NCI-H1930 (cell line): ENCODE measurements at places on chromosomes 16 and 17.

DNA sequence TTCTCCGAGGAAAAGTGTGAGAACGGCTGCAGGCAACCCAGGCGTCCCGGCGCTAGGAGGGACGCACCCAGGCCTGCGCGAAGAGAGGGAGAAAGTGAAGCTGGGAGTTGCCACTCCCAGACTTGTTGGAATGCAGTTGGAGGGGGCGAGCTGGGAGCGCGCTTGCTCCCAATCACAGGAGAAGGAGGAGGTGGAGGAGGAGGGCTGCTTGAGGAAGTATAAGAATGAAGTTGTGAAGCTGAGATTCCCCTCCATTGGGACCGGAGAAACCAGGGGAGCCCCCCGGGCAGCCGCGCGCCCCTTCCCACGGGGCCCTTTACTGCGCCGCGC, at the start of gene ERBB2:
ERBB2 (plus strand) TSS at position 247 of the 330 bp plus-strand sequence. CDS start 175 bp downstream, outside the sequence.
- DNase-seq, result no peak

DNA sequence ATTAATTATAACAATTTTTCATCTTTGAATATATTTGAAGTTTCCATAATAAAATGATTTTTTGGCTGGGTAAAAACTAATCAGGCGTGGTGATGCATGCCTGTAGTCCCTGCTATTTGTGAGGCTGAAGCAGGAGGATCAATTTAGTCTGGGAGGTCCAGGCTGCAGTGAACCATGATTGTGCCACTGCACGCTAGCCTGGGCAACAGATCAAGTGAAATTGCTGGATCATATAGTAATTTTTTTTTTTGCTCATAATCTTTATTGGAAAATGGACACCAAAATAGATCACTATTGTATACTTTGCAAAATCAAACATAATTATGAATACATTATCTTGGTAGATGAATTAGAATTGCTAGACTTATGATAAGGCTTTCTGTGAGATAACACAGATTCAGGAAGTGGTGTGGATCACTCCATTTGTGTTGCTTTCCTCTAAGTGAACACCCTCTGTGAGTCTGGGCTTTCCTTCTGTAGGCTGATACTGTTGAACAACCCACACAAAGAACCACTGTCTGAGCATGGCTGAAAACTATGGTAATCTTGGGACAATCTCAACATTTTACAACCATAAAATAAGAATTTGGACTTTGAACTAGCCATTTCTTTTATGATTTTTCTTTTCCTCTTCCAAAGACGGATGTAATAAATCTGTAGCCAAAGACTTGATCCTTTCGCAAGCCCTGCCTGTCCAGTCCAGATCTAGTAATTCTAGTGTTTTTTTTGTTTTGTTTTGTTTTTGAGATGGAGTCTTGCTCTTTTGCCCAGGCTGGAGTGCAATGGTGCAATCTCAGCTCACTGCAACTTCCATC, 5.6 kb upstream of the ST3GAL2 start:
- DNase-seq, result no peak

- no peak for DNase-seq
Measured at GRCh38 chr17:39754958-39755553, 17.3 kb downstream of the GRB7 start.

- no peak for DNase-seq
Measured at GRCh38 chr17:80631142-80632045, 86.8 kb downstream of the RPTOR start.

DNA sequence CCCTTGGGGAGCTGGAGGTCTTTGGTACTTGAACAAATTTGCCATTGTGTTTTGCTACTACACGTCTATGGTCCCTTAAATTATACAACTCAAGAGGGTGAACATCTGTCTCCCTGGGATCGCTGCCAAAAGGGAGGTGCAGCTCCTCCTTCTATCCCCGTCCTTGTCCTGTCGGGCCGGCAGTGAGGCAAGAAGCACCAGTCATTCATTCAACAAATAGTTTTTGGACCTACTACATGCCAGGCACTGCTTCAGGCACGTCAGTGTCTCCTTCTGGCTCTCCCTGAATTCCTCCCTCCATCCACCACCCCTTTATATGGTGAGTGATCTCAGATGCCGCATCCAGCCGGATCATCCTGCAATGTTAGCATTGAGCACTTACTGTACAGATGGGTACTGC, 2.2 kb upstream of the RPL38 start:
- no peak for DNase-seq

- DNase-seq, result no peak
Measured at GRCh38 chr16:66247516-66248481, 118.7 kb upstream of the CDH5 start.

- no peak for DNase-seq
Measured at GRCh38 chr16:23125277-23125676, 24.0 kb downstream of the USP31 start.

DNA sequence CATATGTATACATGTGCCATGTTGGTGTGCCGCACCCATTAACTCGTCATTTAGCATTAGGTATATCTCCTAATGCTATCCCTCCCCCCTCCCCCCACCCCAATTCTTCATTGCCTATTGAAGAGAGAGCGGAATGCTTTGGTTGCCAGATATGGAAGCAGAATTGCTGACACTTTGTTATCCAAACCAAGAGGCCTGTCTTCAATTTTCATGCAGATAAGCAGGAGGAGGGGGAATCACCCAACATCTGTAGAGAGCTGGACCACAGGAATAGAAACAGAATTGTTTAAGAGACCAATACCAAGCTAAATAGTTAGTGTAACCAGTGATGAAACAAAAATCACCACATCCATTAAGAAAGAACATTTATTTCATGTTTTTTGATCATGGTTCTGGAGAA, 7.1 kb downstream of the ASPA start:
- no peak for DNase-seq

GRCh38 chr16:6157806-6158205, 1060.2 kb upstream of the EEF2KMT start:
- no peak for DNase-seq

DNA sequence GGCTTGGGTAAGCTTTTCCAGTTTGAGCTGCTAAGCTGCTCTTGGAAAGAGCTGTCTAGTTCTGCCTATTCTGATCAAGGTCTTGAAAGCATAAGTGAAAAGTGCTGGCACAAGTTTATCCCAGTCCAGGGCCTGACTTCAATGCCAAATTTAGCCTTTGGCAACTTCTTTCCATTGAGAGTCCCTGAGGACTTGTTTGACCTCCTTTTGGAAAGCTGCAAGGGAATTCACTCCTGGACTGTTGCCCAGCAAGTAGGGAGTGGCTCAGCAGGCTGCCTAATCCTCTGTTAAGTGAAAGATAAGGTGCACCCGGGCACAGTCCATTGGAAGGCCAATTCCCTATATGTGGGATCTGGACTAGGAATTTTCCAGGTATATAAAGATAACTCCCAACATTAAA, 16.0 kb upstream of the TANC2 start:
- DNase-seq, result no peak
